ENCODE measurements at places on chromosomes 16 and 17. TPM values are rescaled to one million over a fixed set of nuclear protein-coding genes. Genes with fewer than 3 reads are reported as not detected.

GRCh38 chr16:59126486-59126885 lies 392.4 kb upstream of the GOT2 start:
- H3K36me3 ChIP-seq = no peaks in the 10 kb centered on the region
- no peaks in the 10 kb centered on the region for H3K27me3 ChIP-seq
- no peak overlapping the region for H3K27ac ChIP-seq
- no peak for DNase-seq

The GP1BA gene
- total RNA-seq = not detected

The ARHGDIG gene
- total RNA-seq = 6.0 TPM

DNA sequence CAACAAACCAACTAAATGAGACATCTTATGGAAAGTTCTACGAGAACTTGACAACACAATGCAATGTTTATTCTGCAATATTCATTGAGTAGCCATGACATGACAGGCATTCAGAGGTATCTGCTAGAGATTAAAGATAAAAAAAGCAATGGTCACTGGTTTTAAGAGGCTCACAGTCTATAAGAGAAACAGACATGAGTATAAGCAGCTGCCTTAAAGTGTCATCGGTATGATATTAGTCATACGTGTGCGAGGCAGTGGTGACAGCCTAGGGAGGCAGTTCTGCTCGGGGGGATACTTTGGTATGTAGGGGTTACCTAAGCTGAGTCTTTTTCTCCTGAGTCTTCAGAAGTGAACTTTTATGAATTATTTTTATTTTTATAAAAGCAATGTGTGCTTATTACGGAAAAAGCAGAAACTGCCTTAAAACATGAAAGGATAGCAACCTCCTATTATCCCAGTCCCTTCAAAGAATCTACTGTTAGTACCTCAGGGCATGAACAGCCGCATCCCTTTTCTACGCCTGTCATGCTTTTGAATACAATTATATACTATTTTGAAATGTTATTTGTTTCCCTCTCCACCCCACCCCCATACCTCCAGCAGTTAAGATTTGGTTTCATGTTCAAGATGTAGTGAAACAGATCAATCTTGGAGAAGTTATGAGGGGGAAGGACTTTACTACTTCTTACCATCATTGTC lies 7.7 kb downstream of the ST6GALNAC1 start:
- no peaks in the 10 kb centered on the region for H3K27me3 ChIP-seq
- no peak overlapping the region for H3K4me3 ChIP-seq
- peak overlapping the region; percentile 37 for H3K27ac ChIP-seq
- H3K36me3 ChIP-seq = no peaks in the 10 kb centered on the region
- DNase-seq = no peak

GRCh38 chr17:33459078-33459940 lies 166.2 kb upstream of the ASIC2 start:
- H3K36me3 ChIP-seq = no peaks in the 10 kb centered on the region
- DNase-seq = no peak
- H3K4me3 ChIP-seq = no peak overlapping the region
- peaks cover 4% of the 10 kb centered on the region for H3K4me1 ChIP-seq
- peaks cover 26% of the 10 kb centered on the region for H3K27me3 ChIP-seq
- H3K27ac ChIP-seq = no peak overlapping the region

The CPNE7 gene
- 0.41 TPM for total RNA-seq

The ANKRD11 gene
- 178 TPM for total RNA-seq

GRCh38 chr16:11587643-11588247 lies 1.0 kb upstream of the LITAF start:
- no peak overlapping the region for H3K27ac ChIP-seq
- peaks cover 23% of the 10 kb centered on the region for H3K4me1 ChIP-seq
- no peak for DNase-seq
- H3K36me3 ChIP-seq = no peaks in the 10 kb centered on the region

DNA sequence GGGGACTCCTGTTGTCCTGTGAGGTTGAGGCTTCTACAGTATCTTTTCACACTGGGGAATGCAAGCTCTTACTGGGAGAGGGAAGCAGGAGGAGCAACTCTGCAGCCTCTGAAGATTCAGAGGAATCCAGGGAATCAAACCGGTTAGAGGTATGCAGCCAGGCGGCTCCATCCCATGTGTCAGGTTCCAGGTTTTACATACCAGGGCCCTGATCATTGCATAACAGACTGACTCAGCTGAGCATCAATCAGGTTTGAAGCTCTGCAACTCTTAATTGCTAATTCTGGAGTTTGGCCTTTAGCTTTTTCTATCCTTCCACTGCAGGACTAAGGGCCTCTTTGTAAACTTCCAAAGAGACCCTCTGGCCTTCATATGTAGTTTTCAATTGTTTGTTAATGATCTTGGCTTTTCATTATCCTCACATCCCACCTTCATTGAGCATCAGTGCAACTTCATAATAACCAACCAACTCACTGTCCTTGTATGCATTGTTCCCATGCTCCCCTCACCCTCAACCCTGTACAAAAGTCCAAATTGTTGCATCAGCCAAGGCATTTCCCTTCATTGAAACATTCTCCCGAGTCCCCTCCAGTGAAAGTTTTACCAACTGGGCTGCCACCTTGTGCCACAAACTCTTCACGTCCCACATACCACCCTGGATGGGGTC lies 59.7 kb upstream of the DHX40 start:
- no peaks in the 10 kb centered on the region for H3K36me3 ChIP-seq
- H3K27me3 ChIP-seq = no peaks in the 10 kb centered on the region
- peak overlapping the region; percentile 1 for H3K27ac ChIP-seq
- DNase-seq = no peak
- no peak overlapping the region for H3K4me3 ChIP-seq

DNA sequence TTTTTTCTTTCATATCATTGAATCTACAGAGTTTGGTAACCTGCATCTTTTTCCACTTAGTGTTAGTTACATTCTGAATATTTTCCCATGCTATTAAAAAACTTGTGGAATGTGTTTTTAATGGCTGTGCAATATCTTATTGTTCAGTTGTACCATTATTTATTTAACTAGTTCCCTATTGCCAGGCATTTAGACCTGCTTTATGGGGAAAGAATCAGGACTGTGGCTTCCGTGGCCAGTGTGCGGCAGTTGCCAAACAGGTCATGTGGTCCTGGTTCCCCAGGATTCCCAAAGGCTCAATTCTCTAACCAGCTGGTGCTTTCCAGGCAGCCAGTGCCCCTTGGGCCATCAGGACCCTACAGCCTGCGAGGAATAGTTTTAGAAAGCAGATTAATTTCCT lies 30.8 kb downstream of the NDEL1 start:
- peaks cover 14% of the 10 kb centered on the region for H3K36me3 ChIP-seq
- no peaks in the 10 kb centered on the region for H3K27me3 ChIP-seq
- H3K4me1 ChIP-seq = peaks cover 2% of the 10 kb centered on the region
- DNase-seq = no peak

GRCh38 chr16:51113236-51114125 lies 37.6 kb downstream of the SALL1 start:
- H3K4me1 ChIP-seq = peaks cover 14% of the 10 kb centered on the region
- H3K4me3 ChIP-seq = peak overlapping the region; percentile 31
- H3K27ac ChIP-seq = no peak overlapping the region
- no peak for DNase-seq
- H3K27me3 ChIP-seq = peaks cover 69% of the 10 kb centered on the region
- H3K36me3 ChIP-seq = no peaks in the 10 kb centered on the region
